H1 (cell line): ENCODE measurements at places on chromosomes 4 and X.

DNA sequence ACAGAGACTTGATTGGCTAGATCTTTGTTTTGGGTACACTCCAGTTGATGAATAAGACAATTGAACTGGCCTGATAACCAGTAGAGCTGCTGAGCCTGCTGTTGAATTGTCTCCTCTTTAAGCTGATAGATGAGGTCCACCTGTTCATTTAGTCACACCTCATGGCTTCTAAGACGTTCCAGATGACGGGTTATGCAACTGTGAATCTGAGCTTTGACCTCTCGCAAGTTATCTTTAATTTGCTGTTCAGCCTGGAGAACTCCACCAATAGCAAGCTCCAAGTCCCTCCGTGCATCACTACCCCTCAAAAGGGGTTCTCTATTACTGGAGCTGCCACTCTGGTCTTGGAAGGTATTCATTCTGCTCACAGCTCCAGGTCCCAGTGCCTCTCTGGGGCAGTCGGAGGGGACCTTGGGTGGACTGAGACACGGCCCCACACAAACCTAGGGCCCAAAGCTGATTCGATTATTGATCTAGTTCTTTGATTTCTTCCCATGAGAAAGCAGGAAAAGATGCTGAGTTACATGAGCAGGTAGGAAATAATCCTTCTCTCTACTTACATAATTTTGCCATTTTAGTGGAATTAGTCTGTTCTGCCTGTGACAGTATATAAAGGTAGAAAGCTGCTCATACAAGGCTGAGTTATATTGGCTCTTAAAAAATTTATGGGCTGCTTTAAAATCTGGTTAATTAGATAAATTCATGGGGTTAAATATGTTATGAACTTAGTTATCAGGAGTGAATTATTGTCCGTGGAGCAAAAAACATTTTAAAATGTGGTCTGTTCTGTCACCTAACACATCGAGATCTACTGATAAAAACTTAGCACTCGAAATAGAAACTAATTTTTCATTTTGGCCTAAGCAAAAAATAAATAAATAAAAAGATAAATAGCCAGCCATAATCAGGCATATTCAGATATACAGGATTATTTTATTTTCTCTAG, 6.8 kb downstream of the MMAA start:
- no peak overlapping the region for H3K4me3 ChIP-seq
- no peak for DNase-seq
- H3K27me3 ChIP-seq: no peaks in the 10 kb centered on the region
- H3K27ac ChIP-seq: no peak overlapping the region
- no peaks in the 10 kb centered on the region for H3K36me3 ChIP-seq

DNA sequence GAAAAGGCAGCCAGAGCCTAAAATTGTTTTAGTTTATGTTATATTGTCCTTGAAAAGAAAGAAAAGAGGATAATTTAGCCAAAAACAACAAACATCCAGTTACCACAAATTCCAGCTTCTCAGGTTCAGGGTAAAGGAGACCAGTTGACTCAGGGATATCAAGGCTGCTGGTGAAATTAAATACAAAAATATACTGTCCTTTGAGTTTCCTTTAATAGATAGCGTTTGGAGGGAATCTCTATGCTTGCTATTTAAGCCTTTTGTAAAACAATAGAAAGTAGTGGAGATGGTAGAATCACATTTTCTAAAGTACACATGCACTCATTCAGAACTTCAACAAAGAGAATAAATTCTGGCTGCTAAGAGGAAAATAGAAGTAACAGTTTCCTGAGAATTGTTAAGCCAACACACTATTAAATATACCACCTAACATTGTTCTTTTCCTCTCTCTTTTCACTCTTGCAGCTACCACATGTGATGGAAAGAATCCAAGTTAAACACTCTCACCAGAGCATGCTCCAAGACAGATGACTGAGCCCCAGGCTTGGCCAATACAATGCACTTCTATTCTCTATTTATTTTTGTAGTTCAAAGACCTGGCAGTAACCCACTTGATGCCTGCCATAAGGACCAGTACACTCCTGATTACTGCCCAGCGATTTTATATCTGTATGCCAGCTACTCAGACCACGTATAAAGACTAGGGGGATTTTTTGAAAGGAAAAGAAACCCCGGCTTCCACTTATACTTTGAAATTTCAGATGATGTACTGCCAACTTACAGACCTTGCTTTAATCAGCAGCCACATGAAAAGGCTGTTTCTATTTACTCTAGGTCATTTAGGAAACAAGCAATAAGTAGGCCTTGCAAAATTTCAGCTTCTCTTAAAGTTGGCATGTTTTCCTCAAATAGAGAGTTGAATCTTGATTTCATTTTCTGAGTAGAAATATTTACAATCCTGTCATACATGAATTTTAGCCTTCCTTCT, 756.9 kb downstream of the FAT4 start:
- no peak overlapping the region for H3K4me3 ChIP-seq
- H3K27me3 ChIP-seq: no peaks in the 10 kb centered on the region
- H3K4me1 ChIP-seq: no peaks in the 10 kb centered on the region
- H3K27ac ChIP-seq: no peak overlapping the region
- no peak for DNase-seq

DNA sequence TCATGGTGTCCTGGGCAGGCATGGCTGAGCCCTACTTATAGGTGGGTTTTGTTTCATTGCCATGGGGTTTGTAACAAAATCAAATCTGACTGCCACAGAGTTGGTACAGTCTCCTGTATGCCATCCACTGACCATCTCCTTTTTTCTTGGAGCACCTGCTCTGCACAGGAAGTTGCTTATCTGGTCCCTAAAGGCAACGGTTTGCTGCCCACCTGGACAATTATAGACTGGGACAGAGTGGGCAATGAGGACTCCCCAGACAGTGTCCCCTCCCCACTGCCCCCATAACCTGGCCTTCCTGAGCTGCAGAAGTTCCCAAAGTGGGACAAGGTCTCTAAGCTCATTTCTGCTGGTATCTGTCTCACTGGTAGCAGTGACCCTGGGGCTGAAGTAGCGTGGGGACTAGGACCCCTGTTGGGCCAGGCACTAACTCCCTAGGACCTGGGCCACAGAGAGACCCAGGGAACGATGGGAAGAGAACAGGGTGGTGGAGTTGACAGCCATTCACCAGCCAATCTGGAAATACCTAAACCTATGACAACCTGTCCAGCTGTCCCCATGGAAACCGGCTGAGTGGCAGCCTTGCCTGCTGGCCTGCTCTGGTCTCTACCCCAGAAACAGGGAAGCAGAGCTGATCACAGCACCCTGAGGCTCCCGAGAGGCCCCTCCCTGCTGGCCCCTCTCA, 64.7 kb downstream of the WFS1 start:
- H3K4me1 ChIP-seq: peaks cover 8% of the 10 kb centered on the region; the same call in 1 of the 2 replicates
- no peaks in the 10 kb centered on the region for H3K36me3 ChIP-seq
- no peaks in the 10 kb centered on the region for H3K27me3 ChIP-seq
- no peak overlapping the region for H3K4me3 ChIP-seq

- no peak overlapping the region for H3K27ac ChIP-seq
- H3K4me1 ChIP-seq: no peaks in the 10 kb centered on the region
- no peak for DNase-seq
- no peak overlapping the region for H3K4me3 ChIP-seq
- H3K27me3 ChIP-seq: no peaks in the 10 kb centered on the region
- H3K36me3 ChIP-seq: no peaks in the 10 kb centered on the region
Observed at GRCh38 chr4:175297965-175298565, 379.9 kb downstream of the ADAM29 start.

- H3K4me1 ChIP-seq: no peaks in the 10 kb centered on the region
- H3K36me3 ChIP-seq: no peaks in the 10 kb centered on the region
- peak; percentile 31 for DNase-seq
- no peak within 1 kb of the TSS for H3K27ac ChIP-seq
Observed at GRCh38 chr4:146521541-146522097, at the start of gene SLC10A7. SLC10A7 (minus strand) TSS chr4:146521940; CDS start chr4:146521717, 223 bp downstream.

DNA sequence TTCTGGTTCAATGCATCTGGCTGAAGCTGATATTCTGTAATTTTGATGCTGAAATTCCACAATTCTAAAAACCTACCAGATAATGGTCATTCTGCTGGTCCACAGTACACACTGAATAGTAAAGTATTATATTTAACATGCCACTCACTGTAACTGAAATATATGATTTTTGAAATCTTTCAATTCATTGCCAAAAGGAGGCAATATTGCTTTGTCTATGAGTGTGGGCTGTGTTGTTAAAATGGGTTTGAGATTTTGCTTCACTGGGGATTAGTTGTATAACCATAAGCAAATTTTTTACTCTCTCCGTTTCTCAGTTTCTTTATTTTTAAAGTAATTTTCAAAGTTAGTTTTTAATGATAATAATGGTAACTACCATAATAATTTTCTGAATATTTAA, 1404.1 kb upstream of the IGFBP7 start:
- no peaks in the 10 kb centered on the region for H3K4me1 ChIP-seq
- no peak for DNase-seq
- no peaks in the 10 kb centered on the region for H3K36me3 ChIP-seq
- H3K27me3 ChIP-seq: no peaks in the 10 kb centered on the region

DNA sequence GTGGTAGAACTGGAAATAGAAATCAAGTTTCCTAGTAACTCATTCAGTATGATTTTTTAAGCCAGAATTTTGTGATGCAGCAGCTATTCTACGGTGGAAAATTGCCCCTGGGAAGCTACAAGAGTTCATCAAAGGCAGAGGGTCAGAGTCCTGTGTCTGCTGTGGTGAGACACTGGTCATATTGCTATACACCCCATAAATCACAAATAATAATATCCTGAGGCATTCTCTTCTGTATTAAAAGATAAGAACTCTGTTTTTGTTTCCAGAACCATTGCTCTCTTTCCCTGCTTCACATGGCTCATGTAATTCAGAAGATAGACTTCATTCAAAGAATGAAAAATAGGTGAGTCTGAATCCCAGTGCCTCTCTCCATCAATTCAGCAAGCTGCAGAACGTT, 188.8 kb upstream of the NOCT start:
- no peaks in the 10 kb centered on the region for H3K27me3 ChIP-seq
- H3K36me3 ChIP-seq: no peaks in the 10 kb centered on the region
- no peak overlapping the region for H3K4me3 ChIP-seq
- H3K27ac ChIP-seq: no peak overlapping the region
- no peak for DNase-seq

GRCh38 chr4:141158219-141158618, 24.9 kb upstream of the RNF150 start:
- no peaks in the 10 kb centered on the region for H3K27me3 ChIP-seq
- H3K36me3 ChIP-seq: no peaks in the 10 kb centered on the region
- no peak overlapping the region for H3K4me3 ChIP-seq
- H3K27ac ChIP-seq: no peak overlapping the region

GRCh38 chrX:10479508-10479907, 140.9 kb downstream of the MID1 start:
- H3K27ac ChIP-seq: no peak overlapping the region
- no peaks in the 10 kb centered on the region for H3K27me3 ChIP-seq
- peaks cover 11% of the 10 kb centered on the region for H3K36me3 ChIP-seq
- H3K4me3 ChIP-seq: no peak overlapping the region
- no peak for DNase-seq

- H3K27me3 ChIP-seq: no peaks in the 10 kb centered on the region
- no peak for DNase-seq
- no peak overlapping the region for H3K27ac ChIP-seq
- H3K4me3 ChIP-seq: no peak overlapping the region
- H3K4me1 ChIP-seq: no peaks in the 10 kb centered on the region
Observed at GRCh38 chr4:65437102-65437501, 233.2 kb downstream of the EPHA5 start.

DNA sequence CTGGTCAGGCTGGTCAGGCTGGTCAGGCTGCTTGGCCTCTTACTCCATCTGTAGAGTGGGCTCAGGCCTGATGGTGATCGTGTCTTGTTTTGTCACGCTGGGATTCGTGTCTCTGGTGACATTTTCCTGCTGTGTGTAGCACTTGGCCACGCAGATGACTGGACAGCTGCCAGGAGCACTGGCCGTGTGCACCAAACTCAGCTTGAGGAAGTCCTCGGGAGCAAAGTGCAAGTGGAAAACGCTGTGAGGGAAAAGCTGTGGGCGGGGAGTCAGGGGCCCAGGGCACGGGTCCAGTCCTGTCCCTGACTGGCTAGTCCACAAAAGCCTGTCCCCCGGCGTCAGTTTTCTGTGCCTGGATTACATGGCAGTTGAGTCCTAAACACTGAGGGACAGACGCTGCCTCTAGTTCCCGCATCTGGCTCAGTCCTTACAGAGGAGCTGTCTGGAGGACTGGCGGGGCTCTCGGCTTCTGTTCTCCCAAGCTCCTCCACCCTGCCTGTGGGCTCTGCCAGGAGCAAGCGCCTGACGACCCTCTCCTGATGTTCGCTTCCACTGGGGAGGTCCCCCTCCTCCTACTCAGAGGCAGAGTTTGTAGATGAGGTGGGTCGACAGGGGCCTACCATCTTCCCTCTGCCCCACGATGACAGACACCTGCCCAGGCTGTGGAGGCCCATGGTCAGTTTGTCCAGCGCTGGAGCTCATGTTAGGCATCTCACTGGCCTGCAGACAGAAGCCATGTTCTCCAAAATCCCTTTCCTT, 35.9 kb upstream of the GRPEL1 start:
- no peak overlapping the region; the same call in 1 of the 2 replicates for H3K4me3 ChIP-seq
- H3K27me3 ChIP-seq: peaks cover 18% of the 10 kb centered on the region
- H3K27ac ChIP-seq: no peak overlapping the region
- H3K36me3 ChIP-seq: no peaks in the 10 kb centered on the region
- H3K4me1 ChIP-seq: no peaks in the 10 kb centered on the region

GRCh38 chr4:147981305-147981704, 249.4 kb downstream of the ARHGAP10 start:
- no peaks in the 10 kb centered on the region for H3K27me3 ChIP-seq
- no peaks in the 10 kb centered on the region; the same call in 1 of the 2 replicates for H3K4me1 ChIP-seq
- H3K27ac ChIP-seq: no peak overlapping the region
- H3K4me3 ChIP-seq: no peak overlapping the region
- H3K36me3 ChIP-seq: no peaks in the 10 kb centered on the region
- DNase-seq: no peak

- no peak overlapping the region for H3K27ac ChIP-seq
- no peak for DNase-seq
- H3K4me1 ChIP-seq: no peaks in the 10 kb centered on the region
- H3K27me3 ChIP-seq: no peaks in the 10 kb centered on the region
- H3K4me3 ChIP-seq: no peak overlapping the region
Observed at GRCh38 chr4:14025111-14025510, 397.6 kb upstream of the BOD1L1 start.

GRCh38 chr4:131091896-131092295, 1995.9 kb downstream of the C4orf33 start:
- DNase-seq: no peak
- no peaks in the 10 kb centered on the region for H3K4me1 ChIP-seq
- no peaks in the 10 kb centered on the region for H3K36me3 ChIP-seq
- H3K27me3 ChIP-seq: no peaks in the 10 kb centered on the region

DNA sequence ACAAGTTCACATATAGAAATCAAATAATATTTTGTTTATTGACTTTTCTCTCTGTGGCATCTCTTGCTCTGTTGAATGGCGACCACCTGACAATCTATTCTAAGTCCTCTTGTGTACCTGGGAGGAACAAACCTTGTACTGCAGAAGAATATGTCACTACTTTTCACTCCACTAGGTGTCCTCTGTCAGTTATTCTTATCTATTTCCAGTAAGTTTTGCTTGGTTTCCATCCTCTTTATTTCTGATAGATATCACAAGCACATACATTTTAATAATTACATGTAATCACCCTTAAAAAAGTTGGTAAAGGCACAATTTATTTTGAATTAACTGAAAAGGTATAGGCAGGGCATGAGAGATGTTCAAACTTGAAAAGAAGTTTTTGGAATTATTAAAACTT, 238.4 kb downstream of the SNCA start:
- H3K36me3 ChIP-seq: no peaks in the 10 kb centered on the region
- no peak overlapping the region for H3K4me3 ChIP-seq
- no peak for DNase-seq
- H3K27me3 ChIP-seq: no peaks in the 10 kb centered on the region
